ENCODE measurements at places on chromosomes 1 and 21. TPM values are rescaled to one million over a fixed set of nuclear protein-coding genes. Genes with fewer than 3 reads are reported as not detected.

GRCh38 chr1:28058971-28059878 lies 29.2 kb downstream of the EYA3 start:
- DNase-seq: no peak

- no peak for DNase-seq
Measured at GRCh38 chr1:151011154-151011850, 3.1 kb downstream of the PRUNE1 start.

GRCh38 chr1:242455052-242455361 lies 69.5 kb downstream of the PLD5 start:
- no peak for DNase-seq

GRCh38 chr1:8396786-8397406 lies 79.0 kb downstream of the SLC45A1 start:
- no peak for DNase-seq

The S100A9 gene
- 40.3 TPM for polyA plus RNA-seq

DNA sequence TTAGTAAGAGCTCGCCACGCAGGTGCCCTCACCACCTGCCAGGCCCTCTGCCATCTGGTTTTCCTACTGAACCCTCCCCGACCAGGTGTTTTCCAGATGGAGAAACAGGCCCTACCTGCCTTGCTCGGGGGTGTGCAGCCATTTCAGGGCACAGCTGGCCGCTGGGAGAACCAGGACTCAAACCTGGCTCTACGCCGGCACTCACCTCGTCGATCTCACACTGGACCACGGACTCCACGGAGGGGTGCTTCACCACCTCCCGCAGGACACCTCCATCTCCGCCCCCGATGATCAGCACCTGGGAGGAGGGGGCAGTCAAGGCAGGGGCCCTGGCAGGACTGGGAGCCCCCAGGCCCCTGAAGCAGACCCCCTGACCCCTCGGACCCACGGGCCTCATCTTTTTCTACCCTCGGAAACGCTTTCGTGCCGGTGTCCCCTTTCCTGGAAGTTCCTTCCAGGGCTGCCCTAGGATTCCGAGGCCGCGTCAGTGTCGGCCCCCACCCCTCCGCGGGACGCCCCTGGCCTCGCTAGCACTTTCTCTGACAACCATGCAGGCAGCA lies 1.1 kb downstream of the SRM start:
- no peak for DNase-seq

- no peak for DNase-seq
Measured at GRCh38 chr1:226002667-226003501, 3.7 kb upstream of the SDE2 start.

GRCh38 chr1:206535853-206536188 lies 28.5 kb downstream of the RASSF5 start:
- no peak for DNase-seq

DNA sequence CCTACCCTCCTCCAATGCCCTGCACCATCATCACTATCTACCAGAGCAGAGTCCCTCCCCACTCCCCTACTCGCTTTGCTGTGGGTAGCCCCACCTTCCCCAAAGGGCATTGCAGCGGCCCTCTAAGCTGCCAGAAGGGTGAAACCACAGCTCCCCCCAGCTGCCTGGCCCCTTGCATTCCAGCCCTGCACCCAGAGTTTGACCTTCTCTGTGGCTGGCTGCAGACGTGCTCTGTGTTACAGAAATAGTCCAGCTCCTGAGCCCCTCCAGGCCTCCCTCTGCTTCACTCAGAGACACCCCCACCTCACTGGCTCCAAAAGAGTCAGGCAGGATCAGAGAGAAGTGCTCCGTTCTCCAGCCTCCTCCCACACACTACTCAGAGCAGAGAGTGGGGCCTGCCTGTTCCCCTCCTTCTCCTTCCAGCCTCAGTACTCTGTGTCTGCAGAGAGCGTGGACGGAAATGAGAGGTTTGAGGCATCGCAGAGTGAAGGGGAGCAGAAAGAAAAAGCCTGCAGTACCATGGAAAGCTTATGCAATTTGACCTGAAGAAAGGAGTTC lies 63.2 kb downstream of the PLEKHA6 start:
- no peak for DNase-seq

GRCh38 chr1:108082001-108082400 lies 117.0 kb upstream of the VAV3 start:
- DNase-seq: no peak
